Sciatic nerve (tissue), 2 donors: ENCODE measurements at places on chromosomes 7 and 10. TPM values are rescaled to one million over a fixed set of nuclear protein-coding genes. Genes with fewer than 3 reads are reported as not detected.

GRCh38 chr10:4062751-4063150 is 277.7 kb upstream of the KLF6 start:
- DNase-seq, result no peak

DNA sequence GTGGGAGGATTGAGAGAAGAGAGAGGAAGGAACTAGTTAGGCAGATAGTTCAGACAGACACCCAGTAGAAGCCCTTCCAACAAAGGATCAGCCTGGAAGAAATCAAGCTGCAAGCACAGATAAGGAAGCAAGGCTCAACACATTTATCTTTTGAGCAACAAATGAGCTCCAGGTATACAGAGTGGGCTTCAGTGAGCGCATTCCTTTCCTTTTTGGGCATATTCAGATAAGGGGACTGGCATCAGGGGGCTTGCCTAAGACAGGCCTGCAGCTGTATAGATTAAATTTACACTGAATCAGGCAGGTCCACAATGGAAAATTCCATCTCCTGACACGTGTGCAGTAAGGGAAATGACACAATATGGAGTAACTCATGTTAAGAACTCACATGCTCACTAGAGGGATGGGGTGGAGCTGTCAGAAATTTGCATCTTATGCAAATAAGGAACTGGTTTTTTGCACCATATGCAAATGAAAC is 147.2 kb downstream of the AKR1D1 start:
- DNase-seq, result no peak

DNA sequence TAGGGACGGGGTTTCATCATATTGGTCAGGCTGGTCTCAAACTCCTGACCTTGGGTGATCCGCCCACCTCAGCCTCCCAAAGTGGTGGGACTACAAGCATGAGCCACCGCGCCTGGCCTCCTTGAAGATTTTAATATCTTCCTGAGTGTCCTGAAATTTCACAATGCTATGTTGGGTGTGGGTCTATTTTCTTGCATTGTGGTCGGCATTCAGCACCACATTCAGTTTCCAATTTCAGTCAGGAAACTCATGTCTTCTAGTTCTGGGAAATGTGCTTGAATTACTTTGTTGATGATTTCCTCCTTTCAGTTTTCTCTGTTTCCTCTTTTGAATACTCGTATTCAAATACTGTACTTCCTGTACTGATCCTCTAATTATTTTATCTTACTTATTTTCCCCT is 49.3 kb upstream of the IL6 start:
- DNase-seq, result no peak

GRCh38 chr10:10213237-10213636 is 804.4 kb upstream of the CELF2 start:
- no peak for DNase-seq

The CACNA2D1 gene
- 16.9 TPM for total RNA-seq

DNA sequence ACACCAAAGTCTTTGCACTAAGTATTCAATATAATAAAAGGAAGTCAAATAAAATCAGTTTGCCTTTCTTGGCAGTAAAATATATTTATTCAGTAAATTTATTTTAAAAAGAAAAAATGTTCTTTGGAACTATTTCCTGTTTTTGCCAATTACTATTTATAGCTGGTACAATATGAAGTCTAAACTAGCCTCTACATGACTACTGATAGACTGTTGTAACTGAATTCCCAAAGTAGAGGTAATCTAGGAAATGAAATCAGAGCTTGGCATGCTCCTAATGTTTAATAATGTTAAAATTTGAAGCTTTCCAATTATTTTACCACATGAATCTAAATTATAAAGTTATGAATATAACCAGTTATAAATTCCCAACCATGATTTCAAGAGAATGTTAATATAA is 385.5 kb downstream of the SEMA3D start:
- DNase-seq, result no peak

The CAMK1D gene
- 27.1 TPM for total RNA-seq

- DNase-seq, result no peak
Observed at GRCh38 chr7:69657331-69657730, 59.1 kb downstream of the AUTS2 start.

DNA sequence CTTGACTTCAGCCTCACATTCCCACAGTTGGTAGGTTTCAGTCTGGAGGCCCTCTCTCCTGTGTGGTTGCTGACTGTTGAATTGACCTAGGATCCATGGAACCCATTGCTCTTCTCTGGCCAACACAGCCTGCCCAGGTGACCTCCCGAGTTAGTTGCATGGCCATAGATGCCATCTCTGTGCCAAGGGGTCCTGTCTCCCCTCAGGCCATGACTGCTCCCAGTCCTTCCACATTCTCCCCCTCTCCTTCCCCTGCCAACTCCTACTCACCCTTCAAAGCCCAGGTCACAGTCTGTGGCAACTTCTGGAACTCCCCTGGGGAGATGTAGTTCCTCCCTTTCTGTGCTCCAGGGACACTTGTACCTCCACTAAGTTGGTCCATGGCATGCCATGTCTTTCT is 67.3 kb upstream of the GRB10 start:
- DNase-seq, result no peak

DNA sequence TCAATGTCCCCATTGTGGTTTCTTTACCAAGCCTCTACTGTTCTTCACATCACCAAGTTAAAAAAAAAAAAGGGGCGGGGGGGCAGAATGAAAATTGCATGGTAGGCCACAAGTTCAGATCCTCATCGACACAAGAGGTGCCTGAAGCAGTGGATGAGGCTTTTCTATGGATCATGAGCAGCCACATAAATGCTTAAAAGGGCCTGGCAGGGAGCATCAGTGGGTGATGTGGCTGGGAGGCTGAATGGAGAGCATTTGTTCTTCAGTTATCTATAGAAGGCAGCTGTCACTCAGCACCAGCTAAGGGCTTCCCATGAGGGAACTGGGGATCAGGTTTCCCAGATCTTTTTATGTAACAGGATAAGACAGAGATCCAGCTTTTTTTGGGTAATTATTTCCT is 117.9 kb downstream of the CFTR start:
- DNase-seq, result no peak

The CCDC201 gene
- total RNA-seq, result not detected

GRCh38 chr10:78819361-78820006 is 249.3 kb upstream of the ZMIZ1 start:
- no peak for DNase-seq

DNA sequence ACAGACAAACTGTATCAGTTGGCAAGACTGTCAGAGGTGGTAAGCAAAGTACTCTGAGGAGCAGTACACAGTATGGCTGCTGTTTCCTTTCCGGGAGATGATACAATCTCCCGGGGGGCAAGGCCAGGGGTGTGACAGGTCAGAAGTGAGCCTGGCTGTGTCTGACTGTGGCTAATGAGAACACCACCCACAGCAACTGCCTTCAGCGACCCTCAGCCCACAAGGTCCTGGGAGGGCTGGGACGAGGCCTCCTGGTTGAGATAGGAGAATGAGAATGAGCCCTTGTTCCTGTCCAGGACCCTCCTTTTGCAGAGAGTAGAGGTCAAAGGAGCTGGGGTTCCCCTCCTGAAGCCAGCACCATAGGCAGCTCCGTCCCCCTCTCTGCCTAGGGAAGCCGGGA is 421.7 kb downstream of the TCERG1L start:
- no peak for DNase-seq

DNA sequence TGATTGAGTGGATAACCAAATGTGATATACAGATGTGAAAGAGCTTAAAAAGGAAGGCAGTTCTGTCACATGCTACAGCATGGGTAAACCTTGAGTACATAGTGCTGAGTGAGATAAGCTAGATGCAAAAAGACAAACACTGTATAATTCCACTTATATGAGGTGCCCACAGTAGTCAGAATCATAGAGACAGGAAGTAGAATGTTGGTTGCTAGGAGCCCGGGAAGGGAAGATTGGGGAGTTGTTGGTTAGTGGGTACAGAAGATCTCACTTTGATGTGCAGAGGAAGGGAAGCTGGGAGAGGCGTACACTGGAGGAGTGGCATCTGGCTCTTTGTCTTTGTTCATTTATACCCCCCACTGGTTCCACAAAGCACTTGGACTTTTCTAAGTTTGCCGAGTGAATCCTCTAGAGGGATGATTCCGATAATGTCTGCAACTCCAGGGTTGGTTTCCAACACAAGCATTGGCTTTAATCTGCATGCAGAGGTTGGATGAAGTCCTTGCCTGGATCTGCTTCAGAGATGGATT is 39.5 kb downstream of the TSPAN14 start:
- no peak for DNase-seq
